NCI-H187 treated with DMSO at 0.1 percent for 48 hours (cell line): ENCODE measurements at places on chromosomes 6 and 20.

- no peak for DNase-seq
Measured at GRCh38 chr20:17619351-17620093, 49.6 kb downstream of the DSTN start.

DNA sequence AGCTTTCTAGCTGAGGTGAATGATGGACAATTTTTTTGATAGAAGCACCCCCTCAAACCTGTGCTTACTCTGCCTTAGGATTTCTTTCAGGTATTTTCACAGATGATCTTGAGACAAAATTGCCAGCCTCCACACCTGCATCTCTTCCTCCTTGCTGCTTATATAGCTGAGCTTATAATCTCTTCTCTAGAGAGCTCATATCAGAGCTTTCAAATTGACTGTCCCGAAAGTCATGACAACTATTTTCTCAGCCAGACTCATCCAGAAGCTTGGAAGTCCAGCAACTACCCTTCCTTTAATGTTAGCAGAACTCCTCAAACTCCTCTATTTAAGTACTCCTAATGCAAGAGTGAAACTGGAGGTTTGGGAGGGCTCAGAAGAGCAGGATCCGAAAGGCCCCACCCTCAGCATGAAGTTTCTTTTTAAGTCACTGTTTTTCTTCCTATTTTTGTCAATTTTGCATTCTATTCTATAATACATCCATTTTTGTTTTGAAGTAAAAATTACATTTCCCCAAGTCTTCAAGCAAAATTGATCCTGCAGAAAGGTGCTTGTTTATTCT, 12.7 kb downstream of the CGA start:
- DNase-seq: no peak

GRCh38 chr20:4987130-4987529, 14.2 kb downstream of the SLC23A2 start:
- DNase-seq: no peak

DNA sequence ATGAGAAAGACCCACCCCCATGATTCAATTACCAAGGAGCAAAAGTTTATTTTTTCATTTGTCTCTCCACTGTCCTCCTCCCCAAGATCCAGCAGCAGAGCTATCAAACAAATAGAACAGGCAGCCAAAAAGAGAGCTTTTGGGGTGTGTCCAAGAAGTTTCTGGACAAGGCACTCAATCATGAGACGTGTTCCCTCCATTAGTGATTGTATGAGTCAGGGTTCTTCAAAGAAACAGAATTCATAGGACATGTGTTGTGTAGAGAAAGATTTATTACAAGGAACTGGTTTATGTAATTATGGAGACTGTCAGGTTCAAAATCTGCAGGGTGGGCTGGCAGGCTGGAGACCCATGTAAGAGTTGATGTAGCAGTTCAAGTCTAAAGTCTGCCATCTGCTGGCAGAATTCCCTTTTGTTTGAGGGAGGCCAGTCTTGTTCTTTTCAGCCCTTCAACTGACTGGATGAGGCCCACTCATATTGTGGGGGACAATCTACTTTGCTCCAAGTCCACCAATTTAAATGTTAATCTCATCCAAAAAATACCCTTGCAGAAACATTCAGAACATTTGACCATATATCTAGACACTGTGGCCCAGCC, 248.1 kb upstream of the OPRM1 start:
- DNase-seq: no peak

- no peak for DNase-seq
Measured at GRCh38 chr20:36988494-36988966, 37.0 kb upstream of the SAMHD1 start.

DNA sequence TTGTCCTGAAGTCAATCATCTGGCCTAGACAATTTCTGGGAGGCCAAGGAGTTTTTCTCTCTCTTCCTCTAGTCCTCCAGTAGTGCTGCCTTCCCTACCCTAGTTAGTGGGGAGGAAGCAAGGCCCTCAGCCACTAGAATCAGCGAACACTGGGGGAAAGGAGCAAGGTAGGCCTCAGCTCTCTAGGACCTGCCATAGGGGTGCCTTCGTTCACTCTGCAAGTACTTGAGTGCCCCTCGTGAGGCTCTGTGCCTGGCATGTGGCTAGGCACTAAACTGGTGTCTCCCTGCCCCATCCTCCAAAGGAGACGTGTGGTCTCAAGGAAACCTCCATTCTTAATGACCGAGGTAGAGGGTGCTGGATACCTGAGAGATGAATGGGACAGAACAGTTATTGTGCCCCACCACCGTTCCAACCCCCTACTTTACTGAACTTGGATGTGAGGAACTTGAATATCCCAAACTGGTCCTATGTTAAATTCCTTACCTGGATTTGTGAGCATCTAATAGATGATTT, 1.1 kb downstream of the DEF6 start:
- no peak for DNase-seq
